ENCODE measurements at places on chromosomes 16 and 17.

- no peak for DNase-seq
Measured at GRCh38 chr17:63827002-63827800, at the start of the genes FTSJ3 and PSMC5. Gene FTSJ3, minus strand, starts transcription at chr17:63827663. Its CDS starts 761 bp downstream, at chr17:63826902. Gene PSMC5, plus strand, starts transcription at chr17:63827431. Its CDS starts 60 bp downstream, at chr17:63827491.

GRCh38 chr17:51261024-51261963 is 948 bp downstream of the UTP18 start:
- peak; percentile 88 for DNase-seq

- DNase-seq: no peak
Measured at GRCh38 chr16:11307639-11308492, 26.7 kb upstream of the PRM1 start.

GRCh38 chr16:11619327-11619851 is 32.7 kb upstream of the LITAF start:
- DNase-seq: no peak

- DNase-seq: no peak
Measured at GRCh38 chr17:16918443-16918842, 53.5 kb downstream of the TNFRSF13B start.

DNA sequence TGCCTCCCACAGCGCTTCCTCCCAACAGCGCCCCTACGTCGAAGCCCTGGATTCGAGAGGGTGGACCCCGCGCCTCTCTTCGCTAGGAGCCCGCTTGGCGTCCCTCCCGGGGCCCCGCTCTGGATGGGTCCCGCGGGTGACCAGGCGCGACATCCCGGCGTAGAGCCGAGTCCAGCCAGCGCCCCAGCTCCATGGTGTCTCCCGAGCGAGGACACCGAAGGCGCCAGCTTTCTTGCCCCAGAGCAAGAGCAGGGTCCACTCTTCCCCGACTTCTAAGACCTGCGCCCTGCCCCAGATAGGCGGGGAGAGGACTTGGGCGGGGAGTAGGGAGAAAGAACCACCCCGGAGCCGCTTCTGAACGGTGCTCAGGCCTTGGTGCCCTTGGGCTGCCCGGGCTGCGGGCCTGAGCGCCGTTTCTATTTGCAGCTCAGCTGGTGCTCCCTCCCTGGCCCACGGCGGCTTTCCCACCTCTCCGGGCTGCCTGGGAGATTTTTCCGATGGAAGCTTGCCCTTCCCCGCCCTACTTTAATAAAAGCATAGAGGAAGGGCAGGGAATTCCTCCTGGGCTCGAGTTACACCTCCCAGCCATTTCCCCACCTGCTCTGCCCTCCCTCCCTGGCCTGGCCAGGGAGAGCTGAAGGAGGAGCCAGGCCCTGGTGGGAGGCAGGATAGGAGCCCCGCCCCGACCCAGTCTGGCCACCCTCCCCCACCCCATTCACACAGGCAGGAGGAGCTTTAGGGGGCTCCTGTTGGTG is 1.8 kb downstream of the MMP15 start:
- no peak for DNase-seq

- DNase-seq: no peak
Measured at GRCh38 chr16:11547118-11547916, 39.4 kb downstream of the LITAF start.

DNA sequence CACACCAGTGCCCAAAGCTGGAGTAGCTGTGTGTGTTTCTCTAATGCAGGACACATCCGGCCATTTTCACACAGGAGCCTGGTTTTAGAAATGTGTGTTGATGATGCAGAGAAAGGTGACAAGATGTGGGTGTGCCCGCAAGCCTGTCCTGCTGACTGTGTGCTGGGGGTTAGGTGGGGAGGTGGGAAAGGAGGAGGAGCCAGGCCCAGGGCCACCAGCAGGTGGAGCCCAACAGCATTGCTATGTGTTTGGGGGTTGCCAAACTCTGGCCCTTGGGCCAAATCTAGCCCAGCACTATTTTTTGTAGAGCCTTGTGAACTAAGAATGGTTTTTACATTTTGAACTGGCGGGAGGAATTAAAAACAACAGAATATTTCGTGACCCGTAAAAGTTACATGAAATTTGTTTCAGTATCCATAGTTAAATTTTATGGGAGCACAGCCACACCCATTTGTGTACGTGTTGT is 61.7 kb upstream of the LGALS9 start:
- DNase-seq: no peak

DNA sequence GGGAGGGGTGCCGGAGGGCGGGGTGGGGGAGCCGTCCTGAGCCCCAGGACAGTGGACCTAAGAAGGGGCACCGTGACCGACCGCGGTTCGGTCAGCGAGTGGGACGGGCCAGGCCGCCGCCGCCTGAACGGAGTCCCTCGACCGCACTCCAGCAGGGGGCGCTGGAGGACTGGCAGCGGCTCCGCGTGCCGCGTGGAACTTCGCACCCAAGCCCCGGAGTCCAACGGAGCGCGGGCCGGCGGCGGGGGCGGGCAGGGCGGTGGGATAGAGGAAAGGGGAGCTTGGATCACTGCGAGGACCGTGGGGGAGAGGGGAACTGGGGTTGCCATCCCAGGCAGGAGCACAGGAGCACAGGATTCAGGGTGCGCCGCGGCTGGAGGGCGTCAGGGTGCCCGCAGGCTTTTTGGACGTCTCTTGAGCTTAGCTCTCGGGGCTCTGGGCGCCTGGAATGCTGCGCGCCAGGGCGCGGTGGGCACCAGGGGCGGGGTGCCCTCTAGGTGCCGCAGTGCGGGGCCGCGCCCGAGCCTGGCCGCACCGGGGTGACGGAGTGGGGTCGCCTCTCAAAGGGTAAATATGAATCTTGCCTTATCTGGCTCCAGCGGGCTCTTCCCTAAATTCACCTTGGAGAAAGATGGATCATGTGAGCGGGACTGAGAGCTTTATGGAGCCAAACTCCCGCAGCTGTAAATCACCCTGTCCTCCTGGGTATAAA is 379 bp upstream of the OTOP2 start:
- DNase-seq: no peak

DNA sequence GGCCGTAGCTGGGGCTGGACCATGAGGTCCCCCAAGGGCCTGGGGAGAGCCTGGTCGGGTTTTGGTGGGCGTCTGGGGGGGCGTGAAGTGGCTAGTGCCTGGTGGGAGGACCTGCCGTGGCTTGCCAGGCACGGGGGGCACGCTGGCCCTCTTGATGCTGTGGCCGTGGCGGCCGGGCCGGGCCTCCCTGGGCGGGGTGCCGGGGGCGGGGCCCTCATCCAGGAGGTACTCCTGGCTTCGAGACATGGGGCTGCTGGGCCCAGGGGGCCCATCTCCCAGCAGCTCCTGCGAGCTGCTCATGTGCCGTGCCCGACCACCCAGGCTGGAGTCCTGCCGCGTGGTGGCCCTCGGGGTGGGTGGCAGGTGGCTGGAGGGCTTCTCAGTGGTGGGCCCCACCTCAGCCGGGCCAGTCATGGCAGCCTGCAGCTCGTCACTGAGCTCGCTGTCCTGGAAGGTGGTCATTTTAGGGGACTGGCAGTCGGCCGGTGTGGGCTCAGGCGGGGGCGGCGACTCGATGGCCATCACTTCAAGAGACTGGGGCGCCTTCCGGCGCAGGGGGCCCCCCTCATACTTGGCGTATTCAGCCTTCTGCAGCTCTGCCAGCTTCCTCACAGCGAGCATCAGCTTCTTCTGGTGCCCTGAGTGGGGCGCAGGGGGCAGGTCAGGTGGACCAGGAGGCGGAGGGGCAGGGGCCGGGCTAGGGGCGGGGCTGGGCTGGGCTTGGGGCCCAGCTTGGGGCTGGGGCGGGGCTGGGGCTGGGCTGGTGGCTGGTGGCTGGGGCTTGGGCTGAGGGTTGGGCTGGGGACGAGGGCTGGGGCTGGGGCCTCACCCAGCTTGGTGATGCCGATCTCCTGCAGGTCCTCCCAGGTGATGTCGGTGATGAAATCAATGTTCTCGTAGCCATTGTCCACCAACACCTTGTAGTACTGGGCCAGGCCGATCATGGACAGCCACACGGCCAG is 15.2 kb downstream of the CASKIN1 start:
- DNase-seq: no peak

DNA sequence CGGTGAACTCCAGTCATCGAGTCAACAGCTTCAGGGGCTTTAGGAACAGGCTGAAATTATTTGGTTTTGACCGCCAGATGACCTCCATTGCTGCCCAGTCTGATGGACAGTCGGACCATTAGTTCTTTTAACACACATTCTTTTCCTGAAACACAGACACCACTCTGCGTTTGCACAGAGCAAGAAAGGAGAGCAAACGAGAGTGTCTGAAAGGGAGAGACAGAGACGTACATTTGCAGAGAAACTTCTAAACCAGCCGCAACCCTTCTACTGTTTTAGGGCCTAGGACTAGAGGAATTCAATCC is 156.1 kb downstream of the SNX11 start:
- no peak for DNase-seq

GRCh38 chr17:3951420-3951819 is 12.8 kb downstream of the ATP2A3 start:
- DNase-seq: no peak

DNA sequence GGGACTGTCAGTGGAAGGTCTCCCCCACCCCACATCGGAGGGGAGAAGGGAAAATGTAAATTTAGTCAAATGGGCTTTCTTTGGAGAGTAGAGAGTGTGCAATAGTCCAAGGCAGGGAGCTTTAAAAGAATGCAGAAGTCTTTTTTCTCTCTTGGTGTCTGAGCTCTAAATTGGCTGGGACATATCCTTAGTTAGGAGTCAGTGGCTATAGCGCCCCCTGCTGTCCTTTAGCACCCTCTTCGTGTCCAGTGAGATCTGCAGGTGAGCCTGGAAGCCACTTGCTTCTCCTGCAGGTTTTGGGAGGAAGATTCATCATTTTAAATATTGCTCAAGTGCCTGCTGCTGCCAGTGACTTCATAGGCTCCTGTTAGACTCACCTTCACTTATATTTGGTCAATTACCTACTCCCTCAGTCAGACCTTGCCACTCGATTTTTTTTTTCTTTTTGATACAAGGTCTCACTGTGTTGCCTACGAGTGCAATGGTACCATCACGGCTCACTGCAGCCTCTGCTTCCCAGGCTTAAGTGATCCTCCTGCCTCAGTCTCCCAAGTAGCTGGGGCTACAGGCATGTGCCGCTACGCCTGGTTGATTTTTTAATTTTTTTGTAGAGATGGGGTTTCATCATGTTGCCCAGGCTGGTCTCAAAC is 174.8 kb downstream of the PRKCB start:
- DNase-seq: no peak

- DNase-seq: peak; percentile 70
Measured at GRCh38 chr17:62892870-62893338, 73.1 kb upstream of the TANC2 start.

DNA sequence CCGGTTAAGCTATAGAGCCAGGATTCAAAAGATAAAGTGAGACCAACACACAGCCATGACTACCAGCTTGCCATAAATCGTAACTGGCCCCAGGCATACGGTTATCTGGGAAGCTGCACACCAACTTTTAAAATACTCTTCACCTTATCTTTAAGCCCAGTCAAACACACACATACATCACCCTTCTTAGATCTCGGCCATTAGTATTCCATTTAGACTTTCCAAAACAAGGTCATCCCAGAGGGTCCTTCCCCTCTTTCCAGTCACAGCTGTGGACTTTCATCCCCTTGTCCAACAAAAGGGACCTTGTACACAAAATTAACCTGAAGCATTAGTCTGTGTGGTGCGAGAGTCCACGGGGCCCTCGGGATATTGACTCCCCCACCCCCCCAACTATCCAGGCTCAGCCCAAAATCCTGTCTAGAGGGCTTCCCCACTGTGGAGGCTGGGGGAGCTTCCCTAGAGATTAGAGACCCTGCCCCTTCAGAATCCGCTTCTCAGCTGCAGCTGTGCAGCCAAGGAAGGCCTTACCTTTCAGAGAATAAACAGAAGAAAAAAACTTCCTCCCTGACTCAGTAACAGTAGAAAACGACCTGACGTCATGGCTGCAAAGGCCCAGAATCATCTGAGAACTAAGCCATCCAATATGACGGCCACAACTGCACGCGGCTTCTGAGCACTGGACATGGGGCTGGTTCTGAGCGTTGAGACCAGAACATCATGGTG is 9.9 kb downstream of the ZFHX3 start:
- DNase-seq: no peak

GRCh38 chr16:15790458-15790857 is 66.4 kb downstream of the MYH11 start:
- no peak for DNase-seq

DNA sequence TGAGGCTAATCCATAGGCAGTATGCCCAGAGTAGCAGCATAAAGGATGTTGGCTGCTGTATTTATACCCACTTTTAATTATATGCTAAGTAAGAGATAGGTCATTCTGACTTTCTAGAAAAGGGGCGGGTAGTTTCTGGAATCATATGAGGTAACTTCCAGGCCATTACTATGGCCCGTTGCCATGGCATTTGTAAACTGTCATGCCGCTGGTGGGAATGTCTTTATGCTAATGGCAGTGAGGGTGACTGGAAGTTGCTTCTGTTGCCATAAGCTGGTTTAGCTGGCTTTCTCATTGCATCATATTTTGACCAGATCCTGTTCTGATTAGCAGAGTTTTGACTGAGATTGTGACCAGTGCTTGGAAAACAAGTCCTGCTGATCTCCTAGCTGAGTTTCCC is 929.6 kb upstream of the CDH8 start:
- DNase-seq: no peak

DNA sequence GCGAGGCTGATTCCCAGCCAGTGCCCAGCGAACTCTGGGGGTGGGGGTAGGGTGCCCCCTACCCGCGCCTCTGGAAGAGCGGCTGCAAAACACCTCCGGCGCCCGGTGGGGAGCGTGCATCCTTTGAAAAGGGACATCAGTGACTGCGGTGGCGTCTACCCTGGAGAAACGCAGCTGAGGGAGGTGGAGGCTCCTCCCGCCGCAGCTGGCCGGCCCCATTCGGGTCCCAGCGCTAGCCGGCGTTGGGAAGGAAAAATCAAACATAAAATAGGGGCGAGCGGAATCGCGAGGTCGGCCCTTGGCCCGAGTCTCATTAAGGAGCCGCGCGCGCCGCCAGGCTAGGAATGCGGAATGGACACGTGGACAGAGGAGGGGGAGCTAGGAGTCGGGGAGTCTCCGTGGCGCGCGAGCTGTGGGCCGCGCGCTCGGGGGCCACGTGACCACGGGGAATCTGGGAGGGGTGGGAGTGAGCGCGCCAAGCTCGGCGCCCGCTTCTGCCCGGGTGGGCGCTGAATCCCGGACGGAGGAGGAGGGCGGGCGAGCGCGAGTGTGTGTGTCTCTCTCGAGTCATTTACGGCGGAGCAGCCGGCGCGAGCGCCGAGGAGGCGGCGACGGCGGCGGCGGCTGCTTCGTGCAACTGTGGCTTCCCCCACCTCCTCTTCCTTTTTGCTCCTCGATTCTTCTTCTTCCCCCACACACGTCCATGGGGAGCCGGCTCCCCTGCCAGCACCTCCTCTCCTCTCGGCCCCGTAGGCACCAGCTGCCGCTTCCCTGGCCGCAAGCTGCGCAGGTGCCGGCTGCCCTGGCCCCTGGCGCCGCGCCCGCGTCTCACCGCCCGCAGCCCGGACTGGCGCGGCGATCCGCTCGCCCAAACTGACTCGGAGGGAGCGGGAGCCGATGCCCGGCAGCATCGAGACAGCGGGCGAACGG is at the start of gene TMEM132E:
TSS of gene TMEM132E (plus strand) at position 566 of the 930 bp plus-strand sequence. CDS start 1,495 bp downstream, outside the sequence.
- no peak for DNase-seq

GRCh38 chr17:10993126-10993525 is 155.2 kb upstream of the PIRT start:
- DNase-seq: no peak

DNA sequence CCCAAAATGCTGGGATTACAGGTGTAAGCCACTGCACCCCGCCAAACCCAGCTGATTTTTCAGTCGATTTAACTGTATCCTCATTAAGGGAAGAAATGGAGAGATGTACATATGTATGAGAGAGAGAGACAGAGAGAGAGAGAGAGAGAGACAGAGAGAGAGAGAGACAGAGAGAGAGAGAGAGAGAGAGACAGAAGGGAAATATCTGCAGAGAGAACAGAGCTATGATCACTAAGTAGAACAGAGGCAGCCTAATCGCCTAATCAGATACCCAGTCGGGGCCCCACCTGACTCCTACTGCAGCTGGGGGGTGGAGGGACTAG is 70.0 kb downstream of the RBBP6 start:
- no peak for DNase-seq
